Smooth muscle cell of the pulmonary artery (primary cell): ENCODE measurements at places on chromosomes 3 and 15. TPM values are rescaled to one million over a fixed set of nuclear protein-coding genes. Genes with fewer than 3 reads are reported as not detected.

The KLHL24 gene
- 46.4 and 59.9 TPM in 2 replicates for total RNA-seq

The HDC gene
- total RNA-seq = not detected in 2 replicates

The PEX5L gene
- total RNA-seq = 0.07 and 5.6 TPM in 2 replicates

The PLA2G4E gene
- total RNA-seq = not detected in 2 replicates

The MYRIP gene
- 0.85 and 4.3 TPM in 2 replicates for total RNA-seq

The NPTN gene
- total RNA-seq = 213 and 315 TPM in 2 replicates

The CRYBG3 gene
- 37.6 and 37.7 TPM in 2 replicates for total RNA-seq

The PDE12 gene
- total RNA-seq = 19.2 and 25.9 TPM in 2 replicates

The WDR93 gene
- 0.07 TPM in 1 of 2 replicates, not detected in the other for total RNA-seq

The BFSP2 gene
- not detected in 2 replicates for total RNA-seq

The ISL2 gene
- total RNA-seq = 0.46 TPM in 1 of 2 replicates, not detected in the other

The CFAP92 gene
- total RNA-seq = 0.13 TPM in 1 of 2 replicates, not detected in the other

The SEMA5B gene
- 0.33 and 0.72 TPM in 2 replicates for total RNA-seq

The HIGD2B gene
- 0.10 TPM in 1 of 2 replicates, not detected in the other for total RNA-seq

The CHRM5 gene
- 0.07 TPM in 1 of 2 replicates, not detected in the other for total RNA-seq

The SLC25A36 gene
- total RNA-seq = 98.9 and 126 TPM in 2 replicates

The CD200 gene
- total RNA-seq = 12.3 and 12.8 TPM in 2 replicates

The TP63 gene
- 0.20 and 0.85 TPM in 2 replicates for total RNA-seq

The CHRNA5 gene
- 0.59 and 0.78 TPM in 2 replicates for total RNA-seq

The DPPA4 gene
- under 0.01 TPM in 1 of 2 replicates, not detected in the other for total RNA-seq

The CGNL1 gene
- total RNA-seq = 5.3 and 8.0 TPM in 2 replicates

The GUCA1C gene
- not detected in 2 replicates for total RNA-seq

The NAA80 gene
- 3.5 and 5.4 TPM in 2 replicates for total RNA-seq

The C3orf85 gene
- total RNA-seq = not detected in 2 replicates

The GATA2 gene
- total RNA-seq = 2.3 and 7.1 TPM in 2 replicates

The ACP3 gene
- 0.33 TPM in 1 of 2 replicates, not detected in the other for total RNA-seq

The EPHB1 gene
- 0.69 and 0.98 TPM in 2 replicates for total RNA-seq
